Activated CD4-positive, alpha-beta memory T cell treated with anti-CD3 and anti-CD28 coated beads for 36 hours (primary cell): ENCODE measurements at places on chromosomes 2 and 18. TPM values are rescaled to one million over a fixed set of nuclear protein-coding genes. Genes with fewer than 3 reads are reported as not detected.

GRCh38 chr2:26583381-26583911 is 57.7 kb downstream of the CIB4 start:
- peak; percentile 7 for DNase-seq

GALNT5 gene
- total RNA-seq: not detected

GPAT2 gene
- 15.4 TPM for total RNA-seq

DNA sequence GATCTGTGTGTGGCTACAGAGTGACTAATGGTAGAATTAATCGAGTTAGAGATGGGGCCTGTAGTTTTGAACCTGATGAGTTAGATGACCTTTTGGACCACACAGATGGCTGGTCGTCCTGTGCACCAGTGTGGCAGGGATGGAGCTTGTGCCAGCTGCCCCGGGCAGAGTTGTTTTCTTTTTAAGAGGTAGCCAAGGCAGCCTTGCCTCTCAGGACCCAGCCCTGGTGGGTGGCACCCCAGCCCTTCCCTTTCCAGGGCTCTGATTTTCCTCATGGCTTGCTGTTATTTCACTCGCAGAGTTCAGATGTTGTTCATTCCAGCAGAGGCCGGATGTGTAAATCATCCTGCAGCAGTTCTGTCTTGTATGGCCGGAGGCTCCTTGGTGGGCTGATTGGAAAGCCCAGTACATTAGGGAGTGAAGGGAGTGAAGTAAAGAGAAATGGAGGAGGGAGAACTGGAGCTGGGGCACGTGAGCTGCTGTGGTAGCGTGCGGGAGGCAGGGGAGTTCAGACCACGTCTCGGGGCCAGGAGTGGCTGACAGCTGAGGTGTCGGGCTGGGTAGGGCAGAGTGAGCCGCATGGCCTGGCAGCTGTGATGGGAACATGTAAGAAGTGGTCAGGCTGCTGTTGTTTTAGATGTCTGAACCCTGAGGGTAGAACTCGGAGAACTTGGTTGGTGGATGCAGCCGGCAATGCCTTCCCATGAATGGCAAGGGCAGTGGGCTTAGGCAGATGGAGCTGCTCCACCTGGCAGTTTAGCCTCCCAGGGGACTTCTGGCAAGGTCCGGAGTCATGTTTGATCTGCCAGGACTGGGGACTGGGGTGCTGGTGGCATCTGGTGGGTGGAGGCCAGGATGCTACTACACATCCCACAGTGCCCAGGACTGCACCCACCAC is 28.8 kb downstream of the ASAP2 start:
- no peak for DNase-seq

DNA sequence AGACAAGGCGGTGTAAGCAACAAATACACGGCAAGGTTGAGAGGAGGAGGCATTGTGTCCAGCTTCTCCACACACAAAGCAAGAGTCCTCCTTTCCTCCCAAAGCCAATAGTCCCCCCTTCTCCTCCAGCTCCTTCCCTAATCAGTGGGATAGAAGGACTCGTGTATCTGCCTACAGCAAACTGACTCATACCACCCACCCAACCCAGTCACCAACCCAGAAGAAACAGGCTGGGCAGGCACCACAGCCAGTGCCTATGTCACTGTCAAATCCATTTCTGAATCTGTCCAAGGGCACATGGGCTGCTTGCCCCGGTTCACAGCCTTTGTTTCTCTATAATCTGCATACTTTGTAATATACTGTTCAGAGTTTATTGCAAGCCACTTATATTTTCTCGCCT is 19.2 kb upstream of the NMS start:
- no peak for DNase-seq

- DNase-seq: no peak
Observed at GRCh38 chr2:174108579-174108978, 139.8 kb downstream of the OLA1 start.

DNA sequence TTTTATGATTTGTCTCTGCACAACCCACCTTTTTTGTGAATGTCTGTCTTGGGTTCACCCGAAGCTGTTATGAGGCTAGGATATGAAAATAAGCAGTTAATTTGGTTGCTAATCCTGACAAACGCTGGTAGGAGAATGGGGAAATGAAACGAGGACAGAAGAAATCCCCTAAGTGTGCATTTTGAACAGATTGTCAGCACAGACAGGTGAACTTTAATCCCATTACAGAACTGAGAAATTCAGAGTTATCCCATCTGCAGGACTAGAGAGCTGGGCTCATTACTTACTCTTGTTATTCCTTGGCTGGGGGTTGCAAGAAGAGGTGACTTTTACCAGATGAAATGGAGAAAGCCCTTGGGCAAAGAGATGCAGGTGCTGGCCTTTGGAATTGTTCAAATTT is 123.3 kb upstream of the NYAP2 start:
- DNase-seq: no peak

SLC11A1 gene
- total RNA-seq: 0.26 TPM

GRCh38 chr2:68172990-68173700 is 15.5 kb downstream of the PNO1 start:
- no peak for DNase-seq

DNA sequence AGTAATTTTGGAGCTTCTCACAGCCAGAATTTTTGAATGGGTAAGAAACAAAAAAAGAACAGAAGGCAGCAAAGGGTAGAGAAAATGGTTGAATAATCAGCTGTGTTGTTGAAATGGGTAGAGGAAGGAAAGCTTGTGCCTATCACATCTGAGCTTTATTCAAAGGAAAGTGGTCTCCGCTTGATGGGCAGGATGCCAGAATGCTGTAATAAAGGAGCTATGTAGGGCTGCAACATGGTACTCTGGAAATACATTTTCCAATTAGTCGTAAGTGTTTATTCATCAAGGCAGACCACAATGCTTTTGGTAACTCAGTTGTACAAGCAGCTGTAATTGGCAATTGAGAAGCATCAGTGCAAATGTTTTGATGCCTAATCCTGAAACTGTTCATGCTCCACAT is 196.9 kb downstream of the ICOS start:
- no peak for DNase-seq

OR6B2 gene
- not detected for total RNA-seq

DNA sequence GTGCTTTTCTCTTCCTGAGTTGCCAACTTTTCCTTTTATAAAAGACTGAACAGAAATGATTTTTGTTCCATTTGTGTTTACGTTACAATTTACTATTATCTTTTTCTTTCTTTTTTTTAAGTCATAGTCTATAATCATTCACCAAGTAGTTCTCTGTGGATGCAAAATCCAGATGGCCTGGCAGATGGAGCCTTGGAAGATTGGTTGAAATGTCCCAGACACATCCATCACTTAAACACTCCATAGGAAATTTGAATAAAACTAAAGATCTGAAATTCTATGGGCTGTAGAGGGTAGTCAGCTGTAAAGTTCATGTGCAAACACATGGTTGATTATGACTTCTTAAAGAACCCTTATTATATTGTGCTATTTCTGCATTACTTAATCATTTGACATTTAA is 164.8 kb upstream of the DOCK10 start:
- no peak for DNase-seq

GRCh38 chr2:152542995-152543481 is 174.2 kb downstream of the PRPF40A start:
- DNase-seq: no peak

- DNase-seq: no peak
Observed at GRCh38 chr2:13543550-13543949, 826.8 kb downstream of the TRIB2 start.

GRCh38 chr2:68766376-68766845 is 31.8 kb downstream of the ARHGAP25 start:
- peak; percentile 81 for DNase-seq

TRIM43 gene
- total RNA-seq: not detected

DNA sequence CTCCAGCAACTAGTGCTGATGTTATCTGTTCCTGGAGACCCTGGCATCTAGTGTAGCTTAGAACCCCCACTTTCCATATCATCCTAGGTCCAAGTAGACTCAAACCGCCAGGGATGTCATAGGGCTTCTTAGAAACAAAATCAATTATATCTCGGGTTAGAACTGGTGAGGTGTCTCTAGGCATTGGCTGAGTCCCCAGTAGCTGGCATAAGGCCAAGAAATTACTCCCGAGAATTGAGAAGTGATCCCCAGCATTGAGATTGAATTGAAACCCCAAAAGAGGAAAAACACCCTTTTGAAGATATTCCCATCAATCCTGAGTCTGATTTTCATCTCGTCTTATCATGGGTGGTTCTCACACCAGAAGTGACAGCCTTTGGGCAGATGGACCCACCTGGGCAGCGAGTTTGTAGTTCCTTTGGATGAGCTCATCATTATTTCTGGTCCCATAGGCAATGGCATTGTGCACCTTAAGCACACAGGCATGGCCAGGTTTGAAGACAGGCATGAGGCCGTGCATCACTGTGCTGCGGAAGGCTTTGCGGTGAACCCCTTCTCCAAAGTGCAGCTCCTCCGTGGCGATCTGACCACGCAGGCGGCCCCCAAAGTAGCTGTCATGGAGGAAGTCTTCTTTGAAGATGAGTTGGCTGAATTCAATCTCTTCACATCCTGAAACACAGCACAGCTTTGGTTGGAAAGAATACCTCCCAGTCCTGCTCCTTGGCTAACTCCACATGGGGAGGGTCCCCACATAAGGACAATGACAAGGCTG is 112.2 kb downstream of the ALPK2 start:
- DNase-seq: no peak

SNRPD1 gene
- total RNA-seq: 164 TPM

- no peak for DNase-seq
Observed at GRCh38 chr2:198259496-198259895, 455.1 kb downstream of the PLCL1 start.

DNA sequence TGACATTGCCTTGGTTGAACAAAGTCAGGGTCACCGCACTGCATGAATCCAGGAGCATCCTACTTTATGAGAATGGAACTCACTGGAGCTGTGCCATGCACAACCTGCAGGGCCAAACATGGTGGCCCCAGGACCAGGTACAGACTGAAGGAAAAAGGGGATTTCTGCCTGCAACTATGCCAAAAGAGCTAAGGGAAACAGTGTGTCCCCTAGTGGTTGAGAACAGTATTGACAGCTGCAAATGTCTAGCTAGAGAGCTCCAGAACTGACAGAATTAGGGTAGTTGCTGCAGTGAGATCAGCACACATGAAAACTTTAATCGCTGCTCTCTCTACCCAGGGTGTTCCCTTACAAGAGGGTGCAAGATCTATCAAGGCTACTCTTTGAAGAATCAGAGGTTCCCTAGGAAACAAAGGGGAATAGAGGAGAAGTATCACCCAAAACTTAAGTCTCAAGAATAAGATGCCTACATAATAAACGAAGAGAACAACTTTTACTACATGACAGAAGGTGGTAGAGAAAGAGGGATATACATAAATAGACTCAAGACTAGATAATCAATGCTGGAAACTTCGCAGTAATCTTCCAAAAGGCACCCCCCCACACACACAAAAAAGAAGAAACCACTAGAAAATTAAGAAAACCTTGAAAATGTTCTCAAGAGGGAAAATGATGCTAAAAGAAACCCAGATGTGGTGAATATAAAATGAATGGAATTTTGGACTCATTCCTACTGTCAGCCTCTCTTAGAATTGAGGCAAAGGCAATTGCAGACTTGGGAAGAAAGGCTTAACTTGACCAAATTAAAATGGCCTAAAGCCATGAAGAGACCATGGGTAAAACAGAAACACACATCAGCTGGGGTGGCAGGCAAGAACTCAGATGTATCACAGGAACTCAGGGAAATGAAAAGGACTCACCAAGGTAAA is 43.6 kb upstream of the IHH start:
- peak; percentile 18 for DNase-seq

DNA sequence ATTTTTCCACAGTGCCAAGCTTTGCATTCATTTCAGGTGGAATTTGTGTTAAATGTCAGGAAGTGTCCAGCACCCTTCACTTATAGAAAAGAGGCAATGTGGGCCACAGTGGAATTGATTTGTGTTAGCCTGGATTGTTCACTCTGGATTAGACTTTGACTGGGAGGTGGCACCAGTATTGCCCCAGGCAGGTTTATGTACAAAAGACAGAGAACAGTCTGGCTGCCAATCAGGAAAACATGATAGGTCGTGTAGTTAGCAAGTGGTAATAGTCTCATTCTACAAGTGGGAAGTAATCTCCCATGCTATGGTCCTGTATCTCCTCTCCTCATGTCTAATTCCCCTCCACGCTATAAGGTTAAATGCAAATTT is 45.6 kb downstream of the RAB27B start:
- no peak for DNase-seq

ADI1 gene
- 36.0 TPM for total RNA-seq

EMILIN1 gene
- total RNA-seq: 0.29 TPM

DNA sequence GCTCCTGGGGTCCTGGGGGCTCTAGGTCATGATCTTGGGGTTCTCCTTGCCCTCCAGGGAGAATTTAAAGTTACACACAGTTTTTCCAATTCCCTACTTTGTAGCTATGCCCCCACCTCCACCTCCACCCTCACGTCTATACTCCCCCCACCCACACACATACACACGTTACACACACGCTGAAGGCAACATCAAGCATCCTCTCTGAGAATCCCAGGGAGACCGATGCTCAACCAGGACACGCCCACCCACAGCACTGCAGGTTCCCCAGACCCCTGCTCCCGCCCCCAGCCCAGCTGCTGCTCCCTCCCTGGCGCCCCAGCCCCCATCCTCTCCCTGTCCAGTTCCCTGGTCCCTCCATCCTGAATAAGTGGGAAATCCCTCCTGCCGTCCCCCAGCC is 6.4 kb upstream of the TNS1 start:
- DNase-seq: no peak

DNA sequence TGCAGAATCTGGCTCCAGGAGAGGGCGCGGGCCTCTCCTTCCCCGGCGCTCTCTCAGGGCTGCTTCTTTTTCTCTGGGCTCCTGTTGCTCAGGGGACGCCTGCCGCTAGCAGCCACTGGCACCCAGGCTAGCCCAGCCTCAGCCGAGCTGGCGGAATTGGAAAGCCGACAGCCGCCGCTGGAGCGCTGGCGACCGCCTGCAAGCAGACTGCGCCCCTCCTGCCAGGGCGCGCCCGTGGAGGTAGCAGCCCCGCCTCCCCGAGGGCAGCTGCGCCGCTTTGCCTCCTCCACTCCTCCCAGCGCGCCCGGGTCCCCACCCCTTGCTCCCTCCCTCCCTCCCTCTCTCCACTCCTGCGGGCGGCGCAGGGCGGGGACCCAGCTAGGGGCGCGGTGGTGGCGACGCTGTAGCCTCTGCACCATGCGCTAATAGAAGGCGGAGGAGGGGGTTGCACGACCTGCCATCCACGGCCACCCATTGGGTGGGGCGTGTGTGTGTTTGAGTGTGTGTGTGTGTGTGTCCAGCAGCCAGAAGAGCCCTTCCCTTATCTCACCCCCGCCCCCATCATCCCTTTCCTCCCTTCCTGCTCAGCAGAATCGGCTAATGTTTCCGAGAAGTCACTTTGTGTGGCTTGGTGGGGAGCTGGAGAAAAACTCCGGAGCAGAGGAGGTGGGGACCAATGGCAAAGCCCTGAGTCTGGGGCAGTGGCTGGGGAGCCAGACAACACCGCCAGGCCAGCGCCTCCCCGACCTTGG is at the start of gene SCN9A:
SCN9A (minus strand) TSS at position 209 of the 752 bp plus-strand sequence. CDS start 64,188 bp downstream, outside the sequence.
- DNase-seq: no peak

EPAS1 gene
- 51.0 TPM for total RNA-seq

DNA sequence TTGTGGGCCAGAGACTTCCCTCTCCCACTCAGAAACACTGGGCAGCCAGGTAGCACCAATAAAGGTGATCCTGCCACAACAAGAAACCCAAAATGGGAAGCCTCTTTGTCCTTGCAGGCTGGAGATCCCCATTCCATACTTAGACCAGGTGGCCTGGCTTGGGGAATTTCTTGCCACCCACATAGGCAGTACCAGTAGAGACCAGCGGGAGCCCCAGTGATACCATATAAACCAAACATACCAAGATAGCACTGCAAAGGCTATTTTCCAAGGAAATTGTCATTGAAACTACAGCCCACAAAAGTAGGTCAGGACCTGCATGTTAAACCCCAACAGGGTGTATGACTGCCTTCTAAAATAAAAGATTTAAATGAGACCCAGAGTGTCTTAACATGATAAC is 171.6 kb downstream of the DIS3L2 start:
- DNase-seq: no peak

RNF152 gene
- 0.26 TPM for total RNA-seq

- no peak for DNase-seq
Observed at GRCh38 chr18:39846265-39846664, 2108.8 kb upstream of the PIK3C3 start.
